ENCODE measurements at places on chromosomes 13 and 19.
A peak's percentile ranks its signal among the peaks of the same experiment; 100 is the strongest.

DNA sequence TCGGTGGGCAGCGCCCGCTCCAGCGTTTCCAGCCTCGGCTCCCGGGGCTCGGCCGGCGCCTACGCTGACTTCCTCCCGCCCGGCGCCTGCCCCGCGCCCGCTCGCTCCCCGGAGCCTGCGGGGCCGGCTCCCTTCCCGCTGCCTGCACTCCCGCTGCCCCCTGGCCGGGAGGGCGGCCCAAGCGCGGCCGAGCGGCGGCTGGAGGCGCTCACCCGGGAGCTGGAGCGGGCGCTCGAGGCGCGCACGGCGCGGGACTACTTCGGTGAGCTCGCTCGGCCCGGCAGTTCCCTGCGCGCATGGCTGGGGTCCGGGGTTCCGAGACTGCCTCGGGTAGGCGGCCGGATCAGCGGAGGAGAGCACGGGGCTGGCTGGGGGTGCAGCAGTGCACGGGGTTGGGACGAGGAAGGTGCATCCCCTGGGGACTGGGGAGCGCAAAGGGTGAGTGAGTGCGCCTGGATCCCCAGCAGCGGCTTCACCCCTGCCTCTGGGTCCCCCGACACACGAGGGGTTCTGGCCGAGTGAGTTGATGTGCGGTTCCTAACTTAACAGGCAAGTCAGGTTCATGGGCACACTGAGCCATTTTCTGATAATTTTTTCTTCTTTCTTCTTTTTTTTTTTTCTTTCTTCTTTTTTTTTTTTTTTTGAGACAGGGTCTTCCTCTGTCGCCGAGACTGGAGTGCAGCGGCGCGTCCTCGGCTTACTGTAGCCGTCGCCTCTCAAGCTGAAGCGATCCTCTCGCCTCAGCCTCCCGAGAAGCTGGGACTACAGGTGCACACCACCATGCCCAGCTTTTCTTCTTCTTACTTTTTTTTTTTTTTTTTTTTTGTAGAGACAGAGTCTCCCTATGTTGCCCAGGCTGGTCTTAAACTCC is 1.1 kb downstream of the WTIP start:
- DNase-seq, result no peak

GRCh38 chr19:42204664-42205063 is 12.8 kb downstream of the DEDD2 start:
- no peak for DNase-seq

- DNase-seq, result peak; percentile 33
These were observed 14.6 kb downstream of the LNX2 start for GRCh38 chr13:27605610-27606200.

DNA sequence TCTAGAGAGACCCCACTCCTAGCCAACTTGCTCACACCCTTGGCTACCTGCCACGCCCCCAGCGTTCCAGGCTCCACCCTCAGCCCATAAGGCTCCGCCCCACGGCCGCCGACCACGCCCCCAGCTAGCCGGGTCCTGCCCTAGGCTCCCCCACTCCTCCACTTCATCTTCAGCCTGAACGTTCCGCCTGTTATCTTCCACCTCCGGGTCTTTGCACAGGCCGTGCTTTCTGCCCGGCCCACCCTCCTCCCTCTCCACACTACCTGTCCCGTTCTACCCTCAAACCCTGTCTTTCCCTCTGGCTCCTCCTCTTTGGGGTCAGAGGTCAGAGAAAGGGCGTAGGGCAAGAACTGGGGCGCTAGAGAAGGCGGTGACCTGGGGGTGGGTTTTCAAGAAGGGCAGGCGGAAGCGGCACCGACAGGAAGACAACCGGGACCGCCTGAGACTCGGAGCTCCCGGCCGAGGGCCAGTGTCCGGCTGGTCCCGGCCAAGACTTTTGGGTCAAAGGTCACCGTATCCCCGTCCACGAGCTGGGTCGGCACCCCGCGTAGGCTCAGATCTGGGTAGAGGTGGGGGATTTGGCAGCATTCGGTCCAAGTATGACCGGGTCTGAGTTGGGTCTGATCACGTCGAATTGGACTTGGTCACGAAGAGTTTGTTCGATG is 2.2 kb downstream of the PDE4C start:
- DNase-seq, result no peak

- DNase-seq, result no peak
These were observed 84.4 kb downstream of the STK24 start for GRCh38 chr13:98492335-98493041.

DNA sequence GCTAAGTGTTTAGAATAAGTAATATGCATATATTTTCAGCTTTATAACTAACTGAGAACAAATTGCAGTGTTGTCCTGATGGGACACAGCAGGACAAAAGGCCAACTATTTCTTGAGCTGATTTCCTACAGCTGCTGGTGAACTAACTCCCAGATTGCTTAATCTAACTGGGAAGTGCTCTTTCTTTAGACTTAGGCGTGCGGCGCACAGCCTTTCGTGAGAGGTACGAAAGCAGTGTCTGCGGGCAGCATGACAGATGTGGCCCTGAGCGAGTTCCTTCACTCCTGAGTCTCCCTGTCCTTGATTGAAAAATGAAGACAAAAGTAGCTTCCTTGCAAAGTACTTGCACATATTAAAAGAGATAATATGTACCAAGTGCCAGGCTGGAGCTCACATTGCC is 47.3 kb upstream of the NPAS1 start:
- peak; percentile 58 for DNase-seq

DNA sequence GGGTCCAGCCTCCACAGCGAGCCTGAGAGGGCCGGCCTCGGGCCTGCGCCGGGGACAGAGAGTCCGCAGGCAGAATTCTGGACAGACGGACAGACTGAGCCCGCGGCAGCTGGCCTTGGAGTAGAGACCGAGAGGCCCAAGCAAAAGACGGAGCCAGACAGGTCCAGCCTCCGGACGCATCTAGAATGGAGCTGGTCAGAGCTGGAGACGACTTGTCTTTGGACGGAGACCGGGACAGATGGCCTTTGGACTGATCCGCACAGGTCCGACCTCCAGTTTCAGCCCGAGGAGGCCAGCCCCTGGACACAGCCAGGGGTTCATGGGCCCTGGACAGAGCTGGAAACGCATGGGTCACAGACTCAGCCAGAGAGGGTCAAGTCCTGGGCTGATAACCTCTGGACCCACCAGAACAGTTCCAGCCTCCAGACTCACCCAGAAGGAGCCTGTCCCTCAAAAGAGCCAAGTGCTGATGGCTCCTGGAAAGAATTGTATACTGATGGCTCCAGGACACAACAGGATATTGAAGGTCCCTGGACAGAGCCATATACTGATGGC is 490 bp downstream of the ITPKC start:
- no peak for DNase-seq
